PC-3 (cell line): ENCODE measurements at places on chromosomes 1 and 21. TPM values are rescaled to one million over a fixed set of nuclear protein-coding genes. Genes with fewer than 3 reads are reported as not detected.
A peak's percentile ranks its signal among the peaks of the same experiment; 100 is the strongest.

Gene MASP2
- total RNA-seq: 0.26 and 0.92 TPM in 2 replicates

Gene PLA2G4A
- total RNA-seq: 1.3 and 2.3 TPM in 2 replicates

DNA sequence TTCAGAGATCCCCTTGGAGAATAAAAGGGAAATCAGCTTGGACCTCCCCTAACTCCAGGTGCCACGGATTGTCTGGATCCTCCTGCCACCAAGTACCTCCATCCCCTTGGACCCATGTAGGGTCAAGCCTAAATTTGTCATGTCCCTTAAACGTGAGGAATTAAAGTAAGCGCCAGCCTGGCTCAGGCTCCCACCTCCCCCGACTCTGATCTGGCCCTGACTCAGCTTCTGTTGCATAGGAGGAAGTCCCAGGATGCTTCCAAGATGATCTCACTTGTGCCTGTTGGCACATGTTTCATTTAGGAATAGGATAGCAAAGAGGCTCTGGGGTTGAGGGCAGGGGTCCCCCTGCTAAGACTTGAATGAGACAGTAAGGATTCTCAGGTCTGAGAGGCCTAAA, 231.9 kb upstream of the JUN start:
- no peaks in the 10 kb centered on the region for H3K36me3 ChIP-seq
- no peak overlapping the region for H3K4me3 ChIP-seq
- H3K27me3 ChIP-seq: no peaks in the 10 kb centered on the region
- peak; percentile 68 for DNase-seq

GRCh38 chr1:202967684-202968281, 726 bp upstream of the CYB5R1 start:
- H3K4me1 ChIP-seq: peaks cover 19% of the 10 kb centered on the region
- DNase-seq: no peak
- H3K4me3 ChIP-seq: peak overlapping the region; percentile 75
- H3K27me3 ChIP-seq: peaks cover 10% of the 10 kb centered on the region
- peaks cover 13% of the 10 kb centered on the region; the same call in 1 of the 2 replicates for H3K36me3 ChIP-seq

- peak overlapping the region; percentile 69 for H3K4me3 ChIP-seq
- H3K36me3 ChIP-seq: no peaks in the 10 kb centered on the region
- H3K27ac ChIP-seq: no peak overlapping the region
- H3K27me3 ChIP-seq: no peaks in the 10 kb centered on the region
These were observed 666 bp upstream of the BEND5 start for GRCh38 chr1:48777219-48777895.

- H3K27me3 ChIP-seq: no peaks in the 10 kb centered on the region
- no peaks in the 10 kb centered on the region for H3K4me1 ChIP-seq
- peaks cover 18% of the 10 kb centered on the region; the same call in 1 of the 2 replicates for H3K36me3 ChIP-seq
These were observed 62.1 kb downstream of the DEGS1 start for GRCh38 chr1:224245188-224245587.
